ENCODE measurements at places on chromosomes 5 and 9.

DNA sequence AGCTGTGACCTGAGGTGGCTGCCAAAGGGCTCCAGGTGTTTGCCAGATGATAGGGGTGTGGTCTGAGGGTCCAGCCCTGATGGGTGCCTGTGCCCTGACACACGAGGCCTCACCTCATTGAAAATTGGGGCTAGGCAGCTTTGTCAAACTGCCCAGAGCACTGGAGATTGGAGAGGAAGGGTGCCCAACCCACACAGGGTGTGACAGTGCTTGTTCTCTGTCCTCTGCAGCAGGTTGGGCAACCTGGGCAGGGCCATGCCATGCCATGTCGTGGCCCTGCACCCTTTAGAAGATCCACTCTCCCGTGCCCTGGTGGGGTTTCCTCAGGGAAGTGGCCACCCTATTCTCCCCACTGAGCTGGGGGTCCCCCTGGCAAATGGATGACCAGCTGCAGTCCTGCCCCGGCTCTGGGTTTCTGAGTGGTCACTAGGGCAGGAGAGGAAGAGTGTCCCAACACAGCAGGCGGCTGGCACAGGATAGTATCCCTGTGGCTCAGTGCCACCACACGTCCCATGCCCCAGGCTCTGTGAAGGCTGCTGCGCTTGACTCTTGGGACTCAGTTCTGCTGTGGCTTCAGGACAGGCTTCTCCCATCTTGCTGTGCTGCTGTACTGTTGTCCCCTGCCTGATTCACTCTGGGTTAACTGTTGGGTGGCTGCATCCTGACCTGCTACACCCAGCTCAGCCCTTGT, 100.8 kb upstream of the PITX1 start:
- no peak for DNase-seq

DNA sequence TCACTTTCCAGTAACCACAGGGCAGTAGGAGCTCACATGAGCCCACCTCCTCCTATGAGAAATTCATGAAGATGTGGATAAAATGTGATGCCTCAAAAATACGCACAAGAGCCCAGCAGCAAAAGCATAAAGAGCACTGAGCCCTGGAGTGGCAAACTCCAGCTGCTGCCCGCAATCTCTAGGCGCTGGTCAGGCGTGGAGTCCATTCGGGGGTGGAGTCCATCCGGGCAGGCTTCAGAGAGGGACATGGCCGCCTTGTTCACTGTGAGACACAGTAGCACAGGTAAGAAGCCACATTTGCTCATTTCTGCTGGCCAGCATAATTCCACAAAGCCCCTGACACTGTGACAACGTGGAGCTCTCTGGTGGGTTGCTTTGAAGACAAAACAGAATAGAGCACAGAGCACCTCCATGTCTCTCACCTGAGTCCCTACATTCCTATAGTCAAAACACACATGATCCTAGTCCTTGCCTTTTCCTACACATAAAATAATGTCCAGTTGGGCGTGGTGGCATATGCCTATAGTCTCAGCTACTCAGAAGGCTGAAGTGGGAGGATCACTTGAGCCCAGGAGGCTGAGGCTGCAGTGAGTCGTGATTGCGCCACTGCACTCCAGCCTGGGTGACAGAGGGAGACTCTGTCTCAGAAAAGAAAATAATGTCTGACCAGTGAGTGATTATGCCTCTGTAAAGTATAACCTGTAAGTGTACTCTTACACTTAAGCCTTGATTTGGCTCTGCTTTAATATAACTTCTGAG, 365.2 kb downstream of the GADD45G start:
- DNase-seq, result no peak

DNA sequence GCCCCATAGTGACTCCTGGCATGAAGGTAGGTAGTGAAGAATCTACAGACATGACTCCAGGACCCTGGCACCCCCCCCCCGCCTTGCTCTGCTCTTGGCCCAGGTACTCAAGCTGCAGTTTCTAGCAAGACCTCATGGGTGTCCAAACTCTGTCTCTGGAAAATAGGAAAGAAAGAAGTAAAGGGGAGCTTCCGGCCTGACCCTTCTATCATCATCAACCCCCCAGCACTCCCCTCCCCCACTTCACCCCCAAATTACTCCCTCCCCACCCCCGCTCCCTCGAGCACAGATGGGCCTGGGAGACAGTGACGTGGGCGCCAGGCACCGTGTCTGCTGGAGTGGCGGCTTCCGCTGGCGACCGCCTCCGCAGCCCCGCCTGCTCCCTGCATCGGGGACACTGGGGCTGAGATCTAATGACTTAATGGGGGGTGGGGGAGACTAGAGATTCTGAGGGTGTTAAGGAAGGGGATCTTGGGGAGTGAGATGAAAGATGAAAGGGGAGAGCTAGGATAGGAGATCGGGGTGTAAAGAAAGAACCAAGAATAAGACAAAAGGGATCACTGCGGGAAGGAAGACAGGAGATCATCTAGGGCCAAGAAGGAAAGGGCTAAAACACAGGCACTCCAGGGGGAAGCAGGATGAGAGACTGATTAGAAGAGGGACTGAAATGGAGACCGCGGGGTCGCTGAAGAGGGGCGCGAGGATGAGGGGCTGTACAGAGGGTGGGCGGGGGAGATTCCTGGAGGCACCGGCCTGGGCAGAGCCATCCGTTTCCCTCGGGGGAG, 1.1 kb upstream of the DNAJB5 start:
- no peak for DNase-seq

DNA sequence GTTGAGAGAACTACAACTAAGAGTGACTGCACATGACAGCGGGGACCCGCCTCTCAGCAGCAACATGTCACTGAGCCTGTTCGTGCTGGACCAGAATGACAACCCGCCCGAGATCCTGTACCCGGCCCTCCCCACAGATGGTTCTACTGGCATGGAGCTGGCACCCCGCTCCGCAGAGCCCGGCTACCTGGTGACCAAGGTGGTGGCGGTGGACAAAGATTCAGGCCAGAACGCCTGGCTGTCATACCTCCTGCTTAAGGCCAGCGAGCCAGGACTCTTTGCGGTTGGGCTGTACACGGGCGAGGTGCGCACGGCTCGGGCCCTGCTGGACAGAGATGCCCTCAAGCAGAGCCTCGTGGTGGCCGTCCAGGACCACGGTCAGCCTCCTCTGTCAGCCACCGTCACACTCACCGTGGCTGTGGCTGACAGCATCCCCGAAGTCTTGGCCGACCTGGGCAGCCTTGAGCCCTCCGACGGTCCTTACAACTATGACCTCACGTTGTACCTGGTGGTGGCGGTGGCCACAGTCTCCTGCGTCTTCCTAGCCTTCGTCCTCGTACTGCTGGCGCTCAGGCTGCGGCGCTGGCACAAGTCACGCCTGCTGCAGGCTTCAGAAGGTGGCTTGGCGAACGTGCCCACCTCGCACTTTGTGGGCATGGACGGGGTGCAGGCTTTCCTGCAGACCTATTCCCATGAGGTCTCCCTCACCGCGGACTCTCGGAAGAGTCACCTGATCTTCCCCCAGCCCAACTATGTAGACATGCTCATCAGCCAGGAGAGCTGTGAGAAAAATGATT, 2.1 kb downstream of the PCDHGA7 start:
- DNase-seq, result no peak

- DNase-seq, result no peak
These were observed 51.6 kb upstream of the LIFR start for GRCh38 chr5:38607930-38608564.

DNA sequence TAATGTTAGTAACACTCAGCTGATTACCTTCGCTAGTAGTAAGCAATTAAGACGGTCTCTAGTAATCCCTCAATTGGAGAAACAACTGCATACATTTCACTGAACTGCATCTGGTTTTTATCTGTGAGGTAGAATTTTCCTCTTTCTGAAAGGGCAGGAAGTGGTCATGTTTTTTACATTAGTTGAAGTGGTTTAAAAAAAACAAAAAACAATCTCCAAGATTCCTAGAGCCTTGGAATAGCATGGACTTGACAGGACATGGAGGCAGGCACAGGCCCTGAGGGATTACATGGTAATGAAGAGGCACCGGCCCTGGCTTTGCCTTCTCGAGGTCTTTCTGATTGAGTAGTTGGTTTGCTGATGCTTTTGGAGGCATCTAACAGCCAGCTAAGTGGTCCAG, 25.8 kb downstream of the THBS4 start:
- DNase-seq, result no peak

DNA sequence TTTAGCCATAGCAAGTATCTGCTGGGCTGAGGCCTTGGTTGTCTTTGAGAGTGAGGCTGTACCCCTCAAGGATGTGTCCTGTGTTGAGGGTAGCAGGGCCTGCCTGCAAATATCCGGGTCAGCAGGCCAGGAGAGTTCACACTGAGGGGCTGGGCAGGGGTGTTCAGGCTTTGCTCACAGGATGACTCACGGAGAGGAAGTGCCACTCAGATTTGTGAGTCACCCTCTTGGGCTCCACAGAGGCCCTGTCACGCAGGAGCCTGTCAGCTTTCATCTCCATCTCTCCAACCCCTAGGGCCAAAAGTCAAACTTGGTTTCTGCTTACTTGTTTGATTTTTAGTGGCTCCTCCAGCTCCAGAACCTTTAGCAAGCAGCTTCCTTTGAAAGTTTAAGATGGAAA, 211.5 kb downstream of the SEC61B start:
- no peak for DNase-seq

DNA sequence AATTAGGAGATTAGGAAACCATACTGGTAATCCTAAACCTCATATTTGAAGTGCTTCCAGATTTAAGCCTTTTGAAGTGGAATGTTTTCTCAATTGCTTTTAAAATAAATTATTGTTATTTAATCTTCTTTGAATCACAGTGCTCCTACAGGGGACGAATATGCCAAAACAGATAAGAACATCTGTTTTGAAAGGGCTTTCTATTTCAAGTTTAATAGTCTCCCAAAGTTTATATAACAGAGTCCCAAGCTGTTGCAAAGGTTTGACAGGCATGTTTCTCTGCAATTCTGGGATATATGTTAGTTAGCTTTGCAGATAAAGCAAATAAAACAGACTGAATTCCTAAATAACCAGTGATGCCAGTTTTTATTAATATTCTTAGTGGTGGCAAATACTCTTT, 803.7 kb downstream of the TLE4 start:
- DNase-seq, result no peak

DNA sequence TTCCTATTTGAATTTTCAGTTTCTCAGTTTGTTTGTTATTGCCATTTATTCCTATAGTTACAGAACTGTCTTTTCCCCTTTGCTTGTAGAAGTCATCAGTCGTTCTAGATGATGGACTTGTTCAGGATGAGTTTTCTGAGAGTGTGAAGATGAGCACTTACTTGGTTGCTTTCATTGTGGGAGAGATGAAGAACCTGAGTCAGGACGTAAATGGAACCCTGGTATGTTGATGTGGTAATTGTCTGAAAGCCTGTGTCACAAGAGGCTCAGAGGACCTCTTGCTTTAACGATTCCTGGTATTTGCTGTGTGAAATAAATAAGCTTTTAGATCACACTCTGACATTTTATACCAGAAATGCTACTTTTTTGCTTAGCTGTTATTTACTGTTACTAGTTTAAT, 50.6 kb downstream of the LNPEP start:
- DNase-seq, result no peak

DNA sequence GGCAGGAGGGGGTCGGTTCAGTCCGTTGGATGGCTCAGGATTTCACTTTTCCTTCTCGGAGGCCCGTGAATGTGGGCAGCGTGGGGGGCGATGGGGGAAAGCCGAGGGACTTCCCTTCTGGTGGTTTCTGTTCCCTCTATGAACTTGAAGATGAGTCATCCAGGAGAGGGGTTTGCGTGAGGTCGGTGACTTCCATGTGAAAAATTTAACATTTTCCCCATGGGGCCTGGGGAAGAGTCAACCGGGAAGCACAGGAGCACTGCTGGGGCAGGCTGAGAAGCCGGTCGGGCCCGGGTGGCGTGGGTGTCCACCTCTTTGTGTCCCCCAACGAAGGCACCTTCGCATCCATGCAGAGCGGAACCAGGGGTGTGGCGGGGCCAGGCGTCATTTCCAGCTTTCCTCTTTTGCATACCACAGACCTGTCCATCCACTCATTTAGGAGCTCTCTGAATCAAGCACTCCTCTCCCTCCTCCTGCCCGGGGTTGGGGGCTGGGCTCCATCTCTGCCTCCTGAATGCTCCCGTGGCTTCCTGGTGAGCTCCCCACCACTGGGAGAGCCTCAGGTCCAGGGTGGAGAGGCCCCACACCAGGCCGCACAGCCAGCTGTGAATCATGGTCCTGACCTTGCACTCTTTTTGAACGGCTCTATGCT, 68.4 kb downstream of the ANKRD33B start:
- DNase-seq, result no peak

All from D721Med (cell line).